ENCODE measurements at places on chromosomes 6 and 20. TPM values are rescaled to one million over a fixed set of nuclear protein-coding genes. Genes with fewer than 3 reads are reported as not detected.

Gene MYBL2
- 85.4 TPM for total RNA-seq

Gene LY6G6D
- not detected for total RNA-seq

DNA sequence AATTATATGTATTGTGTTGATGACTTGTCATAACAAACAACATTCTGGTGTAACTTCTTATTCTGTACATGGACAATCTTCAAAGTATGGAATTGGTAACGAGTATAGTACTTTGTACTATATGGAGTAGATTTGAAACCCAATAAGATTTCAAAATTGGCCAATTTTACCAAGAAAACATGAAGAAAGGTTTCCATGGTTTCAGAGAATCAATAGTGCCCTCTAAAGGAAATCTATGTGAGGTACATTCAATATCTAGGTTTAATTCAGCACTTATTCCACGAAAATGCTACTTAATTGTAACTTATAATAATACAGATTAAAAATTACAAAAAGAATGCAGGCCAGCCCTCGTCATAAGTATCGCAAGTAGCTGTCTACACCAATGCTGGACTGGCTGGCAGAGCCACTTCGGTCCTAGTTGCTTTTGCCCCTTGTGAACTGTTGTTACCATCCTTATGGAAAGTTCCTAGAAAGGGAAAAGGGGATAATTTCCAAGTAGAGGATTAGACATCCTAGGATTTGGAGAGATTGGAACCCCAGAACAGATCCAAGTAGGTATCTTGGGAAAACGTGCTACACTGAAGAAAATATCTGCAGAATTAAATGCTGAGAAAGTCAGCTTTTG lies 70.9 kb downstream of the LCA5 start:
- no peak overlapping the region for H3K27ac ChIP-seq
- no peaks in the 10 kb centered on the region for H3K4me1 ChIP-seq
- peaks cover 3% of the 10 kb centered on the region for H3K27me3 ChIP-seq
- DNase-seq: no peak

Gene ADGRB3
- 0.14 TPM for total RNA-seq

GRCh38 chr6:125658759-125659431 lies 90.5 kb upstream of the HEY2 start:
- H3K36me3 ChIP-seq: no peaks in the 10 kb centered on the region
- peaks cover 2% of the 10 kb centered on the region for H3K4me1 ChIP-seq
- peaks cover 9% of the 10 kb centered on the region for H3K27me3 ChIP-seq
- H3K27ac ChIP-seq: no peak overlapping the region
- no peak overlapping the region for H3K4me3 ChIP-seq

Gene CAGE1
- 0.16 TPM for total RNA-seq

Gene PNLDC1
- total RNA-seq: 0.74 TPM

GRCh38 chr20:51350941-51351631 lies 191.4 kb downstream of the NFATC2 start:
- no peak overlapping the region for H3K4me3 ChIP-seq
- H3K27me3 ChIP-seq: no peaks in the 10 kb centered on the region
- no peak for DNase-seq

DNA sequence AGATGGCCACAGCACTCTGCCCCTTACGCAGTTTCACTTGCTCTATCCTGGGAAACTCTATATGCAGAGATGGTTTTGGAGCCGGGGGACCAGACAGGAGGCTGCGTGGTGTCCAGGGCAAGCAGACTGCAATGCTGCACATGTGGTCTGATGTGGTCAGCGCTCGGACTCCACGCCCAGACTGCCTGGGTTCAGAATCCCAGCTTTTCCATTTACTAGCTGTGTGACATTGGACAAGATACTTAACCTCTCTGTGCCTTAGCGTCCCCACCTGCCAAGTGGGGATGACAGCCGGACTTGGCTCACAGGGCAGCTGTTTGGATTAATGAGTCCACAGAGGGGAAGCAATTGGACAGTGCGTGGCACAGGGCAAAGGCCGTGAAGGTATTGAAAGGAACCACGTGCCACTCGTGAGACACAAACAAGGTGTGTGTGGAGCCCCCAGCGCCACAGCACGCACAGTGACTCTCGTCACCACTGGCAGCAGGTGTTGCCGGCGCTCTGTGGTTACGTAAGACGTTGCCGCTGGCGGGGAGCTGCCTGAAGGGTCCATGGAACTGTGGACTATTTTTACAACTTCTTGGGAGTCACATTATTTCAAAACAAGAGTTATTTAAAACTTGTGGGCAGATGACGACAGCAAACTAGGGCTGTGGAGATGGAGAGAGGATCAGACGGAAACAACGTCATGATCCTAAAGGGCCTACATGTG lies 201.4 kb downstream of the PREX1 start:
- peak overlapping the region; percentile 62 for H3K27ac ChIP-seq
- H3K27me3 ChIP-seq: no peaks in the 10 kb centered on the region
- H3K4me3 ChIP-seq: no peak overlapping the region
- no peak for DNase-seq

Gene ME1
- not detected for total RNA-seq

DNA sequence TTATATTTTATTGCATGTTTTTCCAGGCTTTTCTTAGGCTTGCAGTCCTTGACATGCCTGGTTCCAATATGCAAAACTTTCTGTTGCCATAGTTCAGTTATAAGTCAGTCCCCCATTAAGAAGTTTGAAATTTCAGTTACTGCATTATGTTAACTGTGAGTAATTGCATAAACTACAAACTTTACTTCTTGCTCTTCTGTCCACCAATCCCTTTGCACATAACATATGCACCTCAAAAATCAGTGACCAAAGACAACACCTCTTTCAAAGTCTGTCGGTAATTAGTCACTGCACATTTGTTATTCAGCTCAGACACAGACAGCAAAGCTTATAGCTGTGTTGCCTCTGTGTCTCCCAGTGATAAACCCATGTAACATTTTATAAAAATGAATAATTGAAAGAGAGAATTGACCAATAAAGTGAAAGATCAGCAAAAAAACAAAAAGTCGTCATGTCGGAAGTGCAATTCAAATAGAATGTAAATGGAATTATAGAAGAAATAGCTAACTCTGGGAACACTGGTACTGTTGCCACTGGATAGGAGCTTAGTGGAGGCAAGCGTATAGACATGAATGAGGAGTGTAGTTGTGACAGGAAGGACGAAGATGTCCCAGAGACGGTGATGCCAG lies 50.3 kb upstream of the BTBD3 start:
- no peak overlapping the region for H3K4me3 ChIP-seq
- no peaks in the 10 kb centered on the region for H3K4me1 ChIP-seq
- no peak for DNase-seq
- no peaks in the 10 kb centered on the region for H3K36me3 ChIP-seq

Gene SKIC2
- total RNA-seq: 93.7 TPM

Gene GJA10
- 0.32 TPM for total RNA-seq

GRCh38 chr6:27178407-27178730 lies 69.1 kb upstream of the PRSS16 start:
- H3K27me3 ChIP-seq: peaks cover 41% of the 10 kb centered on the region
- H3K27ac ChIP-seq: peak overlapping the region; percentile 87
- no peak for DNase-seq
- H3K4me3 ChIP-seq: peak overlapping the region; percentile 90
- peaks cover 11% of the 10 kb centered on the region for H3K4me1 ChIP-seq
- no peaks in the 10 kb centered on the region for H3K36me3 ChIP-seq

GRCh38 chr6:127110712-127111111 lies 7.8 kb upstream of the RSPO3 start:
- no peak for DNase-seq
- peaks cover 30% of the 10 kb centered on the region for H3K27me3 ChIP-seq

DNA sequence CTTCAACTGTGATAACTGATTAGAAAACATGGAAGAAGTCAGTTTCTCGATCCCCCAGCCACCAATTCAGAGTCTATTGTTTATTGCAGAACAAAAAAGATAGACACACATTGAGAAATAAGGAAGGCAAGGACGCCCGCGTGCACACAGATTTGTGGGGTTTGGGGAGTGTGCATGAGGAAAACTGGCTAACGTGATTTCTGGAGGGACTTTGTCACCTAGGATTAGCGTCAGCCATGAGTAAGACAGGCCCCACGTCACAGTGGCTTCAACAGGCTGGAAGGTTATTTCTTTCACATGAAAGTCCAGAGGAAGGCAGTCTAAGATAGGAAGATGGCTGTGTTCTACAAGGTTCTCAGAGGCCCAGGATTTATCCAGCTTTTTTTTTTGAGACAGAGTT lies 7.7 kb downstream of the ZNF341 start:
- no peak overlapping the region for H3K27ac ChIP-seq
- no peak for DNase-seq
- no peaks in the 10 kb centered on the region for H3K4me1 ChIP-seq
- peaks cover 20% of the 10 kb centered on the region for H3K36me3 ChIP-seq
- no peak overlapping the region for H3K4me3 ChIP-seq

Gene TRIM38
- 29.5 TPM for total RNA-seq

GRCh38 chr20:47106786-47107185 lies 212.1 kb downstream of the EYA2 start:
- no peak overlapping the region for H3K27ac ChIP-seq
- H3K27me3 ChIP-seq: peaks cover 2% of the 10 kb centered on the region
- H3K4me1 ChIP-seq: no peaks in the 10 kb centered on the region
- H3K4me3 ChIP-seq: no peak overlapping the region

- no peak overlapping the region for H3K4me3 ChIP-seq
- H3K4me1 ChIP-seq: no peaks in the 10 kb centered on the region
- H3K36me3 ChIP-seq: no peaks in the 10 kb centered on the region
- H3K27me3 ChIP-seq: peaks cover 19% of the 10 kb centered on the region
- H3K27ac ChIP-seq: no peak overlapping the region
These were observed 40.8 kb downstream of the KCNK17 start for GRCh38 chr6:39273406-39273821.

DNA sequence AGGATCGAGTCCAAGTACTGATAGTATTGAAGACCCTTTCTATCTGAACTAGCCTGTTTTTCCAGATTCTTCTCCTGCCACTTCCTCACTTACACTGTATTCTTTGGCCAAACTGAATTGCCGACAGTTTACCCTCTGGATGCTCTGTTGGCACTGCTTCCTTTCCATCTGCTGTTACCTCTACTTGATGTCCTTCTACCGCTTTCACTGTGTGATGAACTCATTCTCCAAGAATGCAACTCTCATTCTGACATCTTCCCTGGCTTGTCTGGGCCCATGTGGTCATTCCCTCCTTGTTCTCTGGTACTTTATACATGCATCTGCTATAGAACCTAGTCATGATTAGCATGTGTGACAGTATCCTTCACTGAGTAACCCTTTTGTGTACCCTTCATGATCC lies 16.3 kb downstream of the RPRD1B start:
- H3K4me3 ChIP-seq: no peak overlapping the region
- no peak for DNase-seq
- no peaks in the 10 kb centered on the region for H3K27me3 ChIP-seq
- no peak overlapping the region for H3K27ac ChIP-seq
- peaks cover 37% of the 10 kb centered on the region for H3K36me3 ChIP-seq

DNA sequence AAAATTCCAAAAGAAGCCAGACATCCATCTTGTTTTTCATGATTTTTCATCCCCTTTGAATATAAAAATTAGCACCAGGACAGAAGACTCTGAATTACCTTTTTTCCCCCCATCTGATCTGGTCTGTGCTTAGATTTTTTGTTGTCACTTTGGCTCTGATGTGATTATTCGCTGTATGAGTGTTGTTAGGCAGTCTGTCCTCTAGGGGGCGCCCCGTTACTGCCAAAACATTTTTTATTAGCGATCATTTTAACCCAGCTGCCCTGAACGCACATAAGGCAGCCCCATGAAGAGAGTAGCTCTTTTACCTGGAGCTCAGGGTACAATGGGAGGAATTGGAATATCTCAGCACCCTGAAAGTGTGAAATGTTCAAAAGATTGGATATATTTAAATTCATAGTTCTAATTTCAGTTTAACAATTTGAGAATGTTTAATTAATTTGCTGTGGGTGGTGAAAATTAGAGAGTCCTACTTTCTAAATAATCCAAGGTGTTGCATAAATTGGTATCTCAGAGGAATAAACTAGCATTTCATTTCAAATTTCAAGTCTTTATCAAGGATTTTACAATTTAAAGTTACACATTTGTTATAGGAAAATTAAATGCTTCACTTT lies 60.8 kb downstream of the PRPH2 start:
- peak; percentile 74 for DNase-seq
- H3K27ac ChIP-seq: no peak overlapping the region
- no peaks in the 10 kb centered on the region for H3K27me3 ChIP-seq
- H3K36me3 ChIP-seq: peaks cover 66% of the 10 kb centered on the region

GRCh38 chr6:108423982-108424705 lies 129.3 kb downstream of the AFG1L start:
- H3K27me3 ChIP-seq: peaks cover 23% of the 10 kb centered on the region
- DNase-seq: no peak
- no peak overlapping the region for H3K4me3 ChIP-seq
- H3K4me1 ChIP-seq: no peaks in the 10 kb centered on the region
- H3K36me3 ChIP-seq: no peaks in the 10 kb centered on the region
- H3K27ac ChIP-seq: no peak overlapping the region

DNA sequence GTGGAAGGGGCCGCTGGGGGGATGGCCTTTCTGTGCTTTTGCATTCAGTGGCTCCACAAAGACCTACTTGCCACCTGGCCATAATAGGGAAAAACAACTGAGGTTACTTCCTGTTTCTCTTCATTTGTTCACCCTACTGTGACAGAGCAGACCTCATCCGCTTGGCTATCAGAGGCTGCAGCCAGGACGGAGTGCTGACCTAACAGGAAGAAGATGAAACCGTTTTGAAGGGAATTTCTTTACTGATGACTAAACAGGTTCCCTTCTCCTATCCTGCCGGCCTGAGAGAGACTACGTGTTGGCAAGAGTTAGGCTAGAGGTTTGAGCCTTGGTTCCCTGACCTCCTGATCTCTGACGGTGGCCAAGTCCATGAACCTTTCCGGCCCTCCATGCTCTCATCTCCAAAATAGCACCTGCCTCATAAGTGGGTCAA lies 21.3 kb downstream of the PRR18 start:
- DNase-seq: no peak
- no peak overlapping the region for H3K27ac ChIP-seq
- H3K36me3 ChIP-seq: no peaks in the 10 kb centered on the region
- peaks cover 18% of the 10 kb centered on the region for H3K27me3 ChIP-seq
- no peaks in the 10 kb centered on the region for H3K4me1 ChIP-seq
- H3K4me3 ChIP-seq: no peak overlapping the region

Measured in activated T-helper 2 cell treated with anti-CD3 and anti-CD28 coated beads, Interferon-gamma antibody, Interleukin-2, Interleukin-4, amounts not matched to agents 10 μg/mL and 5 μg/mL and 100 μg/mL, durations not matched to agents 14 hours and 24 hours and 36 hours (primary cell).